Mesenteric fat pad (tissue), 1 donor: ENCODE measurements at places on chromosomes 1 and 21.

- DNase-seq: no peak
These were observed 24.5 kb upstream of the CCN1 start for GRCh38 chr1:85555867-85556573.

DNA sequence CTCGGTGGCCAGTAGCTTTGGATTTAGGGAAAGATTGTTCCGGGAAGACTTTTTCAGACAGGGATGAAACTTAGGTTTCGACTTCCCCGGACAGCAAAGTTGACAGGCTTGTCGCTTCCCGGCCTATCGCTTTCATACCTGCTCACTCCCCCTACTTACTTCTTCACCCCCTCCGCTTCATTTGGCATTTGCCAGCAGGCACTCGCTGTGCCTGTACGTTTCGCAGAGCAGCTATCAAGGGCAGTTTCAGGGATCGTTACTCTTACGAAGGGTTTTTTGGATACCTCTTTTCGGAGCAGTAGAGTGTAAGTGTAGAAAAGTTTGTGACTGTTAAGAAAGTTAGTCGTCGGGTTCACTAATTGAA, 393 bp downstream of the BLZF1 start:
- DNase-seq: no peak

GRCh38 chr1:72439036-72439435, 156.7 kb upstream of the NEGR1 start:
- DNase-seq: no peak

- no peak for DNase-seq
These were observed 27.0 kb downstream of the DNM3 start for GRCh38 chr1:171868217-171868803.

DNA sequence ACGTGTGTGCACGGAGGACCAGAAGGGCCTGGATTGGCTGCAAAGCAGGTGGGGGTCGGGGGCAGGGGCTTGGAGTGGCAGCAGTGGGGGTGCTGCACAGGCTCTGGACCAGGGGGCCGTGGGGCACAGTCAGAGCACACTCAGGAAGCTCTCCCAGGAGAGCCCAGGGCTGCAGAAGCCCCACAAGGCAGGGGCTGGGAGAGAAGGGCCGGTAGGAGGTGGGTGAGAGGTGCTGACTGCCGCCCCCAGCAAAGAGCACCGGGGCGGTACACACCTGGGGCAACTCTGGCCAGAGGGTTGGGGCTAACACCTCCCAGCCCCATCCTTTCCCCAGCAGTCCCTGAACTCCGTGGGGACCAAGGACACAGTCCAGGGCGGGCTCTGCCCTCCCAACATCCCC, 13.9 kb downstream of the CHD5 start:
- DNase-seq: no peak

GRCh38 chr1:18644973-18645746, 14.5 kb downstream of the PAX7 start:
- DNase-seq: no peak

GRCh38 chr1:174219606-174220370, 60.5 kb downstream of the RABGAP1L start:
- no peak for DNase-seq

GRCh38 chr1:15245593-15246360, 1.2 kb upstream of the FHAD1 start:
- peak; percentile 47 for DNase-seq

GRCh38 chr1:91450260-91450659, 45.6 kb upstream of the HFM1 start:
- no peak for DNase-seq

DNA sequence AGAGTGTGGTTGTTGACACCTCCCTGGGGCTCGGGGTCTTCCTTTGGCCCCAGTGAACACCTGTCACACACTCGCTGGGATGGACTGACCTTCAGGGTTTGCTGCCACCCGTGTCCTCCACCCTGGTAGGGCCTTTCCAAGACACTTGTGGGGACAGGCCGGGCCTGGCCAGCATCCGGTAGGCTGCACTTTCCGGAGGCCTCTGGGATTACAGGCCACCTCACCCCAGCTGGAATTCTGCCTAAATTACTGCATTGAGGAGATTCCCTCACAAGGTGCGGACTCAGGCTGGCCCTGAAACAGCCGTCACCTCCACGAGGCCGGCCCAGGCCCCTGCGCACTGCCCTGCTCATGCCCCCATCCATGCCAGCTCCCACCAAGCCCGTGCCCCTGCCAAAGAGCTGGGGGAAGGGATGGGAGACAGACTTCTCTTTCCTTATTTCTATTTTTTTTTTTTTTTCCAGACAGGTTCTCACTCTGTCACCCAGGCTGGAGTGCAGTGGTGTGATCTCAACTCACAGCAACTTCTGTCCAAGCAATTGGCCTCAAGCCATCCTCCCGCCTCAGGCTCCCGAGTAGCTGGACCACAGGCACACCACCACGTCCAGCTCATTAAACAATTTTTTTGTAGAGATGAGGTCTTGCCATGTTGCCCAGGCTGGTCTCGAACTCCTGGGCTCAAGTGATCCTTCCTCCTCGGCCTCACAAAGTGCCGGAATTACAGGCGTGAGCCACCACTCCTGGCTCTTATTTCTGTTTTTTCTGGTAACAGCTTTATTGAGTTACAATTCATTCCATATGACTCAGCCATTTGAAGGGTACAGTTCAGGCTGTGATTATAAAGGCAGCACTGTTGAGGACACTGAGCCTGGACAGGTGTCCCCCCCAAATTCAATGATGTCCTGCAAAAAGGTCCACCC, 11.3 kb downstream of the CSTB start:
- DNase-seq: no peak

DNA sequence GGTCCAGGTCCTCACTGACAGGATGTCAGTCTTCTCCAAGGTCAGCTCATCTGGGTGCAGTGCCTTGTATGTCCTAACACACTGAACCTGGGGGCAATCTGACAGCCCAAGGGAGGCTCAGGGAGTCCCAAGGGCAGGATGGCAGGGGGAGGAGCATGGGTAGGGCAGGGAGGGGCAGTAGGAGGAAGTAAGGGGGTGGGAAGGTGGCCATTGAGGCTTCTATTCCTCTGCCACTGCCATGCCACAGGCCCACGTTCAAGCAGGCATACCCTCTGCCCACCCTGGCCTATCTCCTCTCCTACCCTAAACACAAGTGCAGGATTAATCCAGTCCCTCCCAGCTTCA, 13.3 kb downstream of the ARHGEF19 start:
- no peak for DNase-seq

GRCh38 chr1:150493175-150493574, 6.0 kb downstream of the TARS2 start:
- DNase-seq: peak; percentile 20

DNA sequence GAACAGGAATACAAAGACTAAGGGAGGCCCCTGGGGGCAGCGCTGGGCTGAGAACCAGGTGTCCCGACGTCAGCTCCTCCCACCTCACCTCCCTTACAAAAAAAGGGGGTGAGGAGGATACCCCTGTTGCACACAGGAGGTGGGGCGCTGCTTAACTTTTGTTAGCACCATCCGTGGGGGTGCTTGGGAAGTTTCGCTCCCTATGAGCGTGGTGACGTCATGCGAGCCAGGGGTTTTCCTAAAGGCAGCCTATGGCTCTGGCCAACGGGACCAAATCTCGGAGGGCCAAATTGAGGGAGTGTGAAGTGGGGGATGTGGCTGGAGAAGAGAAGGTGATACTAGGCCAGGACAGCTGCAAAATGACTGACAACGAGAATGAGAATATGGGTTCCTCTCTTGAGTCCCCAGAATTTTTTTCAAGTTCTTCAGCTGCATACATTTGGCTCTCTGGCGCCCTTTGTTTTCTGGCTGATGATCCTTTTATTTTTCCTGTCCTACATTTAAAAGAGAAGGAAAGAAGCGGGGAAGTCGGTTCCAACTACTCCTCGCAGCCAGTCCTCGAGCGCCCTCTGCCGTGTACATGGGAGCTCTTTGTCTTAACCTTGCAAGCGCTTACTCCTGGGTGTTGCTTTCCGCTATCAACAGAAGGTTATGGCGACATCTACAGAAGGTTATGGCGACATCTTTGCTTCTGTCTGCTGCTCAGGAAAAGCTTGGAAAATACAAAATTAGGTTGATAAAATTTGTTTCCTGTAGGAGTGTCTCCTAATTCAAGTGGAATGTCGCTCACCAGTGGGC, 48.0 kb upstream of the ZC3H11B start:
- no peak for DNase-seq

GRCh38 chr1:175343945-175344344, 151.4 kb upstream of the KIAA0040 start:
- DNase-seq: no peak

- no peak for DNase-seq
These were observed 14.8 kb upstream of the S1PR1 start for GRCh38 chr1:101221945-101222429.

DNA sequence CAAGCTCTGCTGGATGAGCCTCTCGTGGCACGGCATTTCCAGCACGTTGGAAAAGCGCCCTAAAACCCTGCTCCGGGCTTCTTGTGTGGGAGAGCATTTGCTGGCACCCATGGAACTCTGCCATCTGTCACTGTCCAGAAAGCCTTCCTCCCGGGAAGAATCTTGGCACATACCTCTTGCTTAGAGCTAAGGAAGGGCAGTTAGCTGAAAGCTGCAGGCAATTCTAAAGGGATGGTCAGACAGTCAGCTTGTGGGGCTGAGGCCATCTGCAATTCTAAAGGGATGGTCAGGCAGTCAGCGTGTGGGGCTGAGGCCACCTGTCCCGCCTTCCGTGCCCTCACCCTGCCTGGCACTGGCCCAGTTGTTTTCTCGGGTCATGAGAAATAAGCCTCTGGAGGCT, 139.0 kb upstream of the TMEM51 start:
- DNase-seq: no peak

GRCh38 chr1:2212532-2213491, 15.3 kb upstream of the SKI start:
- no peak for DNase-seq

- DNase-seq: no peak
These were observed 32.8 kb upstream of the DNASE2B start for GRCh38 chr1:84365225-84366221.

DNA sequence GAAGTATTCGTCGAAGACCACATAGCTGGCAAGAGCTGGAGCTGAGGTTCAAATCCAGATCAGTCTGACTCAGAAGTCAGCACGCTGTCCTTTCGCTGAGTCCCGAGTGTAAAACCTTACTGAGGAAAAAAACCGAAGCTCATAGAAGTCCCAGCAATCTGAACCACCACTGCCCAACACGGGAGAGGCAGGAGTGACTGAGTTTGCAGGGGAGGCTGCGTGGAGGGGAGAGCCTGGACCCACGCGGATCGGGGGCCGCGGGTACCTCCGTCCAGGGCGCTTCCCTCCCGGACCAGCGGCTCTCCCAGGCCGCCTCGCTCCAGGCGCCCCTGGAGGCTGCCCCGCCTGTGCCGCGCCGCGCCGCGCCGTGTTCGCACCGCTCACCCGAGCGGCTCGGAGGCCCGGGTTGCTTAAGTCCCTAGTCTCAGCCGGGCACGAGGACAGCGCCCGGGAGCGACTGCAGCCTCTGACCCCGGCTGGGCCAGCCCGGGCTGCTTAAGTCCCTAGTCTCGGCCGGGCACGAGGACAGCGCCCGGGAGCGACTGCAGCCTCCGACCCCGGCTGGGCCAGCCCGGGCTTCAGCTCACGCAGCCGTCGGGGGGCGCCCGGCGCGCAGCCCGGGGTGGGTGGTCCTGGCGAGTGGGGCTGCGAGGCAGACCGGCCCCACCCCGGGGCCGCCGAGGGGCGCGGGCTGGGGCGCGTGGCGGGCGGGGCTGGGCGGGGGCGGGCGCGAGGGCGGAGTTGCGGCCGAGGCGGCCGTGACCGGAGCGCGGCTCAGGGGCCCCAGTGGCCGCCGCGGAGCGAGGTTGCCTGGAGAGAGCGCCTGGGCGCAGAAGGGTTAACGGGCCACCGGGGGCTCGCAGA, at the start of gene ADAMTSL4:
Gene ADAMTSL4 (plus strand): TSS at position 777 of the 864 bp plus-strand sequence. CDS start 2,881 bp downstream, outside the sequence.
- no peak for DNase-seq

DNA sequence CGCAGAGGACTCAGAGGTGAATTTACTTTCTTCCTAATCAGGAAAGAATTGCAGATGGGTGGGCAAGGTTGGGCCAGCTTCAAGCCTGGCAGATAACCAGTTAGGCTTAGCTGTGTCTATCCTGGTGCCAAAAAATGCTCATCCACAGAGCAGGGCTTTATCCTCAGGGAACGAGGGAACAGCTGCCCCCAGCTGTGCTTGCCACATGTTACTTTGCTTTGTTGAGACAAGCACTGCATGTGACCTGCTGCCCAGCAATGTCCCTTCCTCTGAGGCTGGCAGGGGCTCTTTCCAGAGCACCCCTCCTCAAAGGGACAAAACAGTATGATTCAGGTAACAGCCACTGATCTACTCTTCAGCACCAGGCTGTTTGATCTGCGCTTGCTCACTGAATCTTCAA, 505.1 kb upstream of the USP24 start:
- DNase-seq: no peak

GRCh38 chr1:193926956-193927355, 740.5 kb upstream of the B3GALT2 start:
- no peak for DNase-seq

- no peak for DNase-seq
These were observed 6.6 kb downstream of the NID1 start for GRCh38 chr1:236058141-236058934.

- DNase-seq: no peak
These were observed 104.9 kb upstream of the PLD5 start for GRCh38 chr1:242629396-242629795.

- DNase-seq: no peak
These were observed 24.2 kb upstream of the RPL11 start for GRCh38 chr1:23667411-23667810.

DNA sequence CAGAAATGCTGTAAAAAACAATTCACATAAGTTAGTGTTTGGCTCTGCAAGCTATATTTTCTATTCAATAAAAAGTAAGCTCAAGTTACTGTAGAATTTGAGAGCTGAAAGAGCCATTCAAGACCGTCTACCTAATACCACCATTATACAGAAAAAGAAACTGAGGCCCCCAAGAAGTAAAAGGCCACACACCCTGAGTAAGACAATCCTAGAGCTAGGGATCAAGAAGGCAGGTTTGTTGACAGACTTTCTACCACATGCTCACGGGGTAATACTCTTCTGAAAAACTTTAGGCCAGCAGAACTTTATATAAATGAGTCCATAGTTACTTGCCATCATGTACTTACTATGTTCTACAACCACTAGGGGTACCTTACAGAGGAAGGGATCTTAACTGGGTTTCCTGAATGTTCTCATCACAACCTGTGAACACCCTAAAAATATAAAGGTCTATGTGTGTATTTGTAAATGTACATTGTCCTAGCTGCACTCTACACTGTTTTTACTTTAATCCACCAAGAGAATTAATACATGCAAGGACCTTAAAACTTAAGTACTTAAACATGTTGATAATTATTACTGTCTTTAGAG, 2.7 kb downstream of the PSMG1 start:
- DNase-seq: no peak

DNA sequence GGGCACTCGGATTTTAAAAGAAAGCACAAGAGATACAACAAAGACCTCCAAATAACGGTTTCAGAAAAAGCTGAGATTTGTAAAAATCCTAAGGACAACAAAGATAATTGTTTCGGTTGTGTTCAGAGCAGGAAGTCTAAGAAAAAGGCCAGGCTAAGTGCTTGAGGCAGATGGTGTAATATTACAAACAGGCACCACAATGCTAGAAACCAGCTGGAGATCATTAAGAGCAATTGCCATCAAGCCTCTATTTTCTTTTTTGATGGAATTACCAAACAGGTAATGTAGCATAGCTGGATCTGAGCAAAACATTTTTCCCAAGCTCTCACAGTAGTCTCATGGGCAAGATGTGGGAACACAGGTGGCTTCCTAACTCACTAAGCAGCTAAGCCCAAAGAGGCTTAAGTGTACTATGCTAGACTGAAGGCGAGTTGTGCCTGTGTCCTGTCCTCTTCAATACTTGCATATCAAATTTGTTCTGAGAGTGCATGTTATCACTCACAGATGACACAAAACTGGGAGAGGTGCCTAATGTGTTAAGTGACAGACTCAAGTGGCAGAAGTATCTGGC, 161.6 kb downstream of the GLUL start:
- no peak for DNase-seq

GRCh38 chr1:10664251-10664650, 132.2 kb downstream of the CASZ1 start:
- no peak for DNase-seq
